T-cell (primary cell): ENCODE measurements at places on chromosomes 12 and 14.

DNA sequence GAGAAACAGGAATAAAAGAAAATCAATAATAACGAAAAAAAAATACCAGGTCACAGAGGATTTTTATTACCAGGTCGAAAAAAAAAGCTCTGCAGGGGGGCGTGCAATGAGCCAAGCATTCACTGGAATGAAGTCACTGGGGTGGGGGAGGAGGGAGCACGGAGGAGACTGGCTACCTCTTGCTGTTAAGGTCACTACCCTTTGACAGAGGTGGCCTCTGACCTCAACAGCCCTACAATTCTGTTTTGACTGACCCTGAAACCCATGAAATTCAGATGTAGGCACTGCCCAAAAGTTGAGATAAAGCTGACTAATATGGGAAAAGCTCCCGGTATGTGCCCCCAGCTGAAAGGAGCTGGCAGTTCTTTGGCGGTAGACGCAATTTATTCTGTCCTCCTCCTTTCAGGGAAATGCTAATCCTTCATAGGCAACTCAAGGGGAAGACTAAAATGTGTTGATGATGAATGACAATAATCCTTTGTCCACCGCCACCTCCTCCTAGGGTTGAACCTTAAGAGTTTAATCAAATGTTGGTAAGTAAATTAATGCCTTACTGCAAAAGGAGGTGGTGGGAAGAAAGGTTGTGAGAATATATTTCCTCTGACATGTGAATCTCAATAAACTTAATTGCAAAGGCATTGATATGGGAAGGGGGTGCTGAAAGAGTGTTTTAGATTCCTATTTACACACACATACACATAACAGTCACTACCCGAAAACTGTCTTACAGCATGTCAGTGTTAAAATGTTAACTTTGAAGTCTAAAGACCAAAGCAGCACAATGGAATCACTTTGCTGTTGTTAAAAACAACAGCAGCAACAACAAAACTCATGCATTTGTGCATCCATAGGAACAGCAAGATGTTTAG lies 6.3 kb upstream of the RIC8B start:
- no peak for DNase-seq

DNA sequence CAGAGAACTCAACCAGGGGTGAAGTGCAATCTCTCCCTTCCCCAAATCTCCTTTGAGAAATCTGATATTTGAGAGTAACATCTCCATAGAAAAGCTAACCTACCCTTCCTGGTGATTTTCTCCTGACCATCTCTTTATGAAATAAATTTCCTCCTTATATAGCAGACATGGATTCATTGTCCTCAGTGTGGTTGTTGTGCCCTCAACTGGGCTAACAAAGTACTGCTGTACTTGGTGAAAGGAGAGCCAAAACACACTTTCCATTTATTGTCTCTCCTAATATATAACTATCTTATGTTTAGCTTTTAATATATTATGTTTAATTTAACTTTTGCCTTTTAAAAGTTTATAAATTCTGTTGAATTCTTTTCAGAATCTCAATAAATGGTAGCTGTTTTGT lies 65.1 kb upstream of the SLCO1B1 start:
- no peak for DNase-seq

DNA sequence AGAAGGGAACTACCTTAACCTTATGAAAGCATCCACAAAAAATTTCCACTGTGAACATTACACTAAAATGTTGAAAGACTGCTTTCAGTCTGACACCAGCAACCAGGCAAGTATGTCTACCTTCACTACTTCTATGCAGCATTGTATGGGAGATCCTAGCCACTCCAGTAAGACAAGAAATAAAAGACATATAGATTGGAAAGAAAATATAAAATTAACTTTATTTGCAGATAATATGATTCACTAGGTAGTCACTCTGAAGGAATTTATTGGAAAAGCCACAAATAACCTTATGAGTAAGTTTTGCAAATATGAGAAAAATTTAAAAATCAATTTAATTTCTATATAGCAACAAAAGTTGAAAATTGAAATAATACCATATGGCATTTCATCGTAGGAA lies 172.0 kb downstream of the RERGL start:
- no peak for DNase-seq

DNA sequence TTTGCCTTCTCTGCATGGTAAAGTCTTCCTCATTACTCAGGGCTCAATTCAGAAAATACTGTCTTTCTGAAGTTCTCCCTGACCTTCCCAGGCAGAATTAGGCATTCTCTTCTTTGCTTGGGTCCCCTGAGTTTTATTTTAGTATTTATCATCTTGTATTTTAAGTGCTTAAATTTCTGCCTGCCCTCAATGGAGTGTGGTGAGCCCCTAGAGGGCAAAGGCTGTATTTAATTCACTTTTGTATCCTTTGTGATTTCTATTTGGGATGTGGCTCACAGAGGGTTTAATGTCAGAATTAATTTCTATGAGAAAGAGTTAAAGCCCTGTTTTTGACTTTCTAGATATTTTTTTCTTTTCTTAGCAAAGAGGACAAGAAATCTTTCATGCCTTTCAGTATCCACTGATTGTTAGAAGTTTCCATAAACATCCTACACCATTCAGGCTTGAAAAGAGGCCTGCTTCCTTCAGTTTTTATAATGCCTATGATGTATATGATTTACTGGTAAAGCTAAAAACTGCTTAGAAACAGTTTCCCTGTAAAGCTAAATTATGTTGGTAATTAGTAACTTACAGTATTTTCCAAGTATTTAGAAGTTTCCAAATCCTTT lies 55.6 kb upstream of the PTPRB start:
- DNase-seq: no peak

- no peak for DNase-seq
Measured at GRCh38 chr12:104802208-104802607, 155.9 kb downstream of the SLC41A2 start.

GRCh38 chr12:43988838-43989560 lies 153.1 kb downstream of the TMEM117 start:
- no peak for DNase-seq

GRCh38 chr14:60357551-60358149 lies 108.6 kb downstream of the PPM1A start:
- DNase-seq: no peak

DNA sequence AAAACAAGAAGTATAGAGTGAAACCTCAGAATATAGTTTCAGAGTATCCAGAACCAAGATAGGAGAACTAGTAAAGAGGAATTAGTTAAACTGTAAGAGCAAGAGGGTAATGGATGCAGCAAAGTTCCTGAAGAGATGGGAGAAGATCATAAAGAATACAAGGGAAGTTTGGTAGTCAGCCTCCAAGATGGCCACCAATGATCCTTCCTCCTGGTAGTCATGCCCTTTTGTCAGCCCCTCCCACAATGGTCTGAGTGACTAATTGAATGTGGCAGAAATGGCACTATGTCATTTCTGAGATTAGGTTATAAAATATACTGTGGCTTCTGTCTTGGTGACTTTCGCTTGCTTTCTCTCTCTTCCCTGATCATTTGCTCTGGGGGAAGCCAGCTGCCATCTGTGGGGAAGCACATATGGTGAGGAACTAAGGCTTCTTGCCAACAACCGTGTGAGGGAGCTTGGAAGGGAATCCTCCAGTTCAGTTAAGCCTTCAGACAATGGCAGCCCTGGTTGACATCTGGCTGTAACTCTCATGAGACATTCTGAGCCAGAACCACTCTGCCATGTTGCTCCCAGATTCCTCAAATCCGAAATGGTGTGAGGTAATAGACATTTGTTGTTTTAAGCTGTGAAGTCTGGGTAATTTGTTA lies 55.3 kb upstream of the AMN1 start:
- DNase-seq: no peak

DNA sequence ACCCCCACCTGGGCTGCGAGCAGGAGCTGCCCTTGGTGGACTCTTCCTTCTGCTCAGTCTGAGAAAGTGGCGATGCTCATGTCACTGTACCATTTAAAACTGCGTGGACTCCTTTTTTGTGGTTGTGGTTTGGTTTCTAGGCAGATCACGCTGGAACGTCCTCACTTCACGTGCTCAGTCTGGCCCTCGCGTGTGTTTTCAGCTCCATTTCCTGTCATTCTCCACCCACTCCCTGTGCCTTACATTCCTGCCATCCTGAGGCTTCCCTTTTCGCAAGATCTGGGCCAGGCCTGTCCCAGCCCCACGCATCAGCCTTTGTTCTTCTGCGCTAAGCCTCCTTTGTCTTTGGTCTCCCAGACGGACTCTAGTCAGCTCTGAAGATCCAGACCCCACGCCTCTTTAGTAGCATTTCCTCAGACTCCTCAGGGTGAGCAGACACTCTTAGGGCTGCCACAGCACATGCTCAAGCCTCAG lies 105.4 kb downstream of the FBXL14 start:
- DNase-seq: peak; percentile 6

- DNase-seq: no peak
Measured at GRCh38 chr12:85058339-85058738, 22.2 kb downstream of the LRRIQ1 start.

DNA sequence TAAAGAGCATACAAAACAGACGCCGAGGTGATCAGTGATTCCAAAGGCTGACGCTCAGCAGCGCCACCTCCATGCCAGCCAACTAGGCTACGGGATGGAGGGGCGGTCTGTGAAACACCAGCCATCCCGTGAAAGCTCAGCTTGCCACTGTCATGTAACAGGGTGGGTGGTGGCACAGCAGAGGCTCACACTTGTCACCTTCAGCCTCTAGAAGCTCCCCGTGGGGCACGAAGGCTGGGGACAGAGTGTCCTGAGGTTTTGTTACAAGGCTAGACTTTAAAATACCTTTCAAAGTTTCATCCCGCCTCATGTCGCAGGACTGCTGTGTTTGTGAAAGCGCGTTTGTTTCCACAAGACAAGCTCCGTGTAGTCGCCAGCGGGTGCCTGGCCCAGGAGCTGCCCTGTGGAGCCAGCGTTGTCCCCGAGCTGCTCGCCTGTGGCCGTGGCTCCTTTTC lies 20.7 kb downstream of the XRCC3 start:
- DNase-seq: no peak

- peak; percentile 12 for DNase-seq
Measured at GRCh38 chr12:120760349-120761254, 35.0 kb downstream of the ACADS start.

GRCh38 chr12:106941481-106942156 lies 14.1 kb upstream of the TMEM263 start:
- DNase-seq: no peak

- DNase-seq: no peak
Measured at GRCh38 chr14:53193193-53193592, 40.1 kb upstream of the DDHD1 start.

DNA sequence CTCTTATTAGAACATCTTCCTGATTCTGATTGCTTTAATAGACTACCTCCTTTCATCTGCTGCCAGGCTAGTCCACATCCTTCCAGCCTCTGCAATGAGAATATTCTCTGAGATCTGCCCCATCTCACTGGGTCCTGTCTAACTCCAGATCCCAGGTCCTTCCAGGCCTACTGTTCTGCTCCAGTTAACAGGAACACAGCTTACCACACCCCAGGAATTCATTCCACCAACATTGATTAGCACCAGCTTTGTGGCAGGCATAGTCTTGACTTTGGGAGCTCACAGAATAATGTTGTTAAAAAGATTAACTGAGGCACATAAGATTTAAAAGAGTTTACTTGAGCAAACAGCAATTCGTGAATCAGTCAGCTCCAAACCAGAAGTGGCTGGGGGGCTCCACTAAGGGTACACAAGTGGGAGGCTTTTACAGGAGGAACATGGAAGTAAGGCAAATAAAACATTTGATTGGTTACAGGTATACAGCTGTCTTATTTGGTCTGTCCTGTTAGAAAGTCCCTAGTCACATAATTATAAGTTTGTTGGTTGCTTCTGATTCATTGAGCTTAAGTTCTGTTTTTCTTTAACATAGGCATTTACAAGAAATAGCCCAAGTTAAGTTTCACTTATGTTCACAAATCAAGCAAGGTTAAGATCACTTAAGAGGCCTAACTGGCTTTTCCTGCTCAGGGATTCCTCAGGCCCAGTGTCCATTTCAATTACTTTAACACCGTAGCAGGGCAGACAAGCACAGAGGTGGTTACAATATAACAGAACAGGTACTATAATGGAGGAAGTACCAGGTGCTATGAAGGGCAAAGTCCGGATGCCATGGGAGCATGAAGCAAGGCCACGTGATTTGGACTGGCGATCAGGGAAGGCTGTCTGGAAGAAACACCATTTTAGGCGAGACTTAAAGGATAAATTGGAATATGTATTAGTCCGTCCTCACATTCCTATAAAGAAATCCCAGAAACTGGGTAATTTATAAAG lies 12.2 kb upstream of the MYH7 start:
- no peak for DNase-seq

GRCh38 chr12:89206390-89206789 lies 145.9 kb downstream of the DUSP6 start:
- DNase-seq: no peak

GRCh38 chr12:92540782-92541423 lies 161.9 kb upstream of the PLEKHG7 start:
- no peak for DNase-seq

GRCh38 chr12:22755629-22756028 lies 130.7 kb downstream of the ETNK1 start:
- DNase-seq: no peak

DNA sequence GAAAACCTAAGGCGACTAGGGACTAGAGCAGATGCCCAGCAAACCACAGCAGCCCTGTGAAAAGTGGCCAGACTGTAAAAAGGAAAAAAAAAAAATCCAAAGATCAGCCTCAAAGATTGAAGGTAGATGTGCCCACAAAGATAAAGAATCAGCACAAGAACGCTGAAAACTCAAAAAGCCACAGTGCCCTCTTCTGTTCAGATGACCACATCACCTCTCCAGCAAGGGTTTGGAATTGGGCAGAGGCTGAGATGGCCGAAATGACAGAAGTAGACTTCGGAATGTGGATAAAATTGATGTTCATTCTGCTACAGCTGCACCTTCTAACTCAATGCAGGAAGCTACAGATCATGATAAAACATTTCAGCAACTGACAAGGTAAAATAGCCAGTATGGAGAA lies 154.4 kb downstream of the GPHN start:
- no peak for DNase-seq
